Foreskin fibroblast (primary cell): ENCODE measurements at places on chromosomes 12 and 14.
A peak's percentile ranks its signal among the peaks of the same experiment; 100 is the strongest.

GRCh38 chr12:43730283-43730682 lies 28.3 kb downstream of the PUS7L start:
- DNase-seq = no peak

- peak; percentile 45 for DNase-seq
Measured at GRCh38 chr12:53726946-53727309, 324 bp downstream of the CALCOCO1 start.

- peak; percentile 65 for DNase-seq
Measured at GRCh38 chr12:13203034-13203922, 6.8 kb downstream of the EMP1 start.

DNA sequence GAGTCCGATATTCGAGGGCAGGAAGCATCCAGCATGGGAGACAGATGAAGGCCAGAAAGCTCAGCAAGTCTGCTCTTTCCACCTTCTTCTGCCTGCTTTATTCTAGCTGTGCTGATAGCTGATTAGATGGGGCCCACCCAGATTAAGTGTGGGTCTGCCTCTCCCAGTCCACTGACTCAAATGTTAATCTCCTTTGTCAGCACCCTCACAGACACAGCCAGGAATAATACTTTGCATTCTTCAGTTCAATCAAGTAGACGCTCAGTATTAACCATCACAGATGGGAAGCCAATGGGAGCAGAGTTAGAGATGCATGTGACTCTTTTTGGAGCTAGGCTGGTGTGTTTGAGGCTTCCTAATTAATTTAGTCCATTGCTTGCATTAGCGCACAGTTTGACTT lies 17.0 kb downstream of the C12orf75 start:
- DNase-seq = no peak

GRCh38 chr14:90836692-90837063 lies 20.4 kb upstream of the TTC7B start:
- DNase-seq = no peak

- no peak for DNase-seq
Measured at GRCh38 chr14:79544698-79545070, 666.6 kb downstream of the DIO2 start.

DNA sequence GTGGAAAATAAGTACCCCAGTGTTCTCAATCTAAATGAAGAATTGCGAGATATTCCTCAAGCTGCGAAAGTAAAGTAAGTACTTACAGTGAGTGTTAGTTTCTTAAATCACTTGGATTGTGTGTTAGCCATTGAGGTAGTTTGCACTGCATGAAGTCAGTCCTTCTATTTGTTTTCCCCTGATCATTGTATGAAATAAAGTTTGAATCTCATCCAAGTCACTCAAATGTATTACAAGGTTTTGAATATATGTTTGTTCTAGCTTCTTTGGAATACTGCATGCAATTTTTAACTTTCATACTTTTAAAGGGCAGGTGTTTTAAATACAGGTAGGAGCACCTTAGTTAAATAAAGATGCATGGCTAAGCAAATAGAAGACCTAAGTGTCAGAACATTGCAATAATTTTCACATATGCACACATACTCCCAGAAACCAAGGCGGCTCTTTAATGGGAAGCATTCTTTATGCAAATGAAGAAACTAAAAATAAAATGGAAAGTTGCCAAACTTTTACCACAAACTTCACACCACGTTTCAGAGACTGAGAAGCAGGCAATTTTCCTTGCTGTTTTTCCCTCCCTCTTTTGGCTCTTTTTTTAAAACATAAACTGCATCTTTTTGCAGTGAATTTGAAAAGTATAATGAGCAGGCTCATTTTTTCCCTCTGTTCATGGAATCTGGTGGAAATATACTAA lies 105.6 kb downstream of the GPR135 start:
- DNase-seq = no peak

DNA sequence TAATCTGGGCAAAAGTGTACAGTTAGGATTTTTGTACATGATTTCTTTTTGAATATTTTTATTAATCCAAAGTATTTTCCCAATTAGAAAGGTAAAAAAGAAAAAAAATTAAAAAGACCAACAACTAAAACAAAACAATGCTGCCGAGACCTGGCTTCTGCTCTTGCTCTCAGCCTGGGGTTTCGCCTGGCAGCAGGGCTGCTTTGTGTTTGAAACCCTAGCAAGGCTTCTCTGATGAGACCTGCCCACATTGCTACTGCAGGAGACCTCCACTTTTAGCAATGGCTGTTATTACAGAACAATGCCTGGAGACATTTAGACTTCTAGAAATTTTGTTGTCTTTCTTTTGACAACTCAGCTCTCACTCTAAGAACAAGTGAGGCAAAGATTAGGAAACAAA lies 1153.0 kb upstream of the TMEM132C start:
- DNase-seq = no peak

- no peak for DNase-seq
Measured at GRCh38 chr12:96234591-96235483, 40.7 kb downstream of the ELK3 start.

DNA sequence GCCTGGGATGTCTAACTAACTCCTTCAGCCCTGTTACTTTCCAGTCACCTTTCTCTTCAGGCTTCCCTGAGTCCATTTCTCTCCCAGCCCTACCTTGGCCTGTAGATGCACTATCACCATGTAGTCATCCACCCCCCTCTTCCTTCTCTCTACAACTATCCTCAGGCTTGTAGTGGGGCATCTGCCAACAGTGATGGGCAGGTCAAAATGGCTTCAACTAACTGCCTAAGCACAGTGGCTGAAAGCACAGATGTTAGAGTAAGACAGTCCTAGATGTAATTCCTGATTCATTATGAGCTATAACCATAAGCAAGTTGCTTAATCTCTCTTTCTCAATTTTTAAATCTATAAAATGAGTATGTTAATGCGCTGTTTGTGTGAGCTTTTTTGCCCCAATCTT lies 133.6 kb upstream of the NAV3 start:
- DNase-seq = peak; percentile 56

- no peak for DNase-seq
Measured at GRCh38 chr14:70699646-70700045, 57.9 kb downstream of the TTC9 start.

DNA sequence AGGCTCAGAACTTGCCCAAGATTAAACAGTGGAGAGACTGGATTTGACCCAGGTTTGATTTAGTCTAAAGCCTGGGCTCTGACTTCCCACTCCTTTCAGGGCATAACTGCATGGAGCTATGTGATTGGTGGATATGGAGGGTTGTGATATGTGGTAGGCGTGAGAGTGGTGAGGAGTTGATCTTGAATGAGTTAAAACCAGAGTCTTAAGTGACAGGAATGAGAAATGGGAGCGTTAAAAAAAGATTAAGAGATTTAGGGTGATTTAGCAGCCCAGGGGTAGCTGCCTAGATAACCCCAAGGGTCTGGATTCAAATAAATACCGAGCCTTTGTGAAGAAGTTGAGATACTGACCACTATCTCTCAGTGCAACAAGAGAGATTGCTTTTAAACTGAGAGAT lies 8.4 kb downstream of the SYNDIG1L start:
- no peak for DNase-seq
